ENCODE measurements at places on chromosomes 1 and 21. TPM values are rescaled to one million over a fixed set of nuclear protein-coding genes. Genes with fewer than 3 reads are reported as not detected.
A peak's percentile ranks its signal among the peaks of the same experiment; 100 is the strongest.

- H3K27me3 ChIP-seq: no peaks in the 10 kb centered on the region
- no peaks in the 10 kb centered on the region for H3K36me3 ChIP-seq
- no peak overlapping the region for H3K4me3 ChIP-seq
These were observed 35.1 kb downstream of the CATSPERE start for GRCh38 chr1:244496186-244496585.

The ZNF648 gene
- not detected for total RNA-seq

The IQGAP3 gene
- total RNA-seq: 13.6 TPM

DNA sequence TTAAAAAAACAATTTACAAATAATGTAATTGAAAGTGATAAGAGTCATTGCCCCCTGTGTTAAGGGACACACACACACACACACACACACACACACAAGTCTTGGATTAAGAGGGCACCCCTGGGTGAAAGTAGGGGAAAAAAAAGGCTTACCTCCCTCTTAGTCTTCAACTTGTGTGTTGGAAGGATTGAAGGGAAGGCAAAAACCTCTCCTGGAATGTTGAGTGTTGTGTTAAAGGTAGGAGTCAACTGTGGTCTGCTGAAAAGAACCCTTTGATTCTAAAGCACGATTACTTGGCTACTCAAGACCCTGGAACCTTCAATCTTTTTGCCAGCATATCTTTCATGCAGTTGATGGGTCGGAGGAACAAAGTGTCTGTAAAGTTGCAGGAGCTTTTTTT lies 6.4 kb downstream of the PBX1 start:
- no peaks in the 10 kb centered on the region for H3K27me3 ChIP-seq
- H3K4me3 ChIP-seq: peak overlapping the region; percentile 18
- 0 out of 2 replicates have a peak, but pooled peaks cover 4% of the 10 kb centered on the region for H3K36me3 ChIP-seq

- no peaks in the 10 kb centered on the region for H3K27me3 ChIP-seq
- no peak overlapping the region for H3K4me3 ChIP-seq
- H3K36me3 ChIP-seq: no peaks in the 10 kb centered on the region
- H3K27ac ChIP-seq: no peak overlapping the region
- H3K4me1 ChIP-seq: no peaks in the 10 kb centered on the region
- no peak for DNase-seq
These were observed 9.1 kb upstream of the SPRR4 start for GRCh38 chr1:152961226-152961891.

The SNX7 gene
- 24.4 TPM for total RNA-seq

DNA sequence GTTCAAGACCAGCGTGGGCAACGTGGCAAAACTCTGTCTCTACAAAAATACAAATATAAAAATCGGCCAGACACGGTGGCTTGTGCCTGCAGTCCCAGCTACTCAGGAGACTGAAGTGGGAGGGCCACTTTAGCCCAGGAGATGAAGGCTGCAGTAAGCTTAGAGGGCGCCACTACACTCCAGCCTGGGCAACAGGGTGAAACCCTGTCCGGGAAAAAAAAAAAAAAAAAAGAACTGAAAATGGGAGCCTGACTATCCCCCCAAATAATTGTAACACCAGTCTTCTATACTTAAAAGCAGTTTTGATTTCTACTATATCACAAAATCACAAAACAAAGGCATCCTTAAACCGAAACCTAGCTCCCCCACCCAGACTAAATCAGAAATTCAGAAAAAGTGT lies 60.3 kb downstream of the CDC42BPA start:
- no peak overlapping the region for H3K27ac ChIP-seq
- no peak for DNase-seq
- H3K4me3 ChIP-seq: no peak overlapping the region
- H3K27me3 ChIP-seq: no peaks in the 10 kb centered on the region
- peaks cover 2% of the 10 kb centered on the region for H3K36me3 ChIP-seq
- H3K4me1 ChIP-seq: no peaks in the 10 kb centered on the region

DNA sequence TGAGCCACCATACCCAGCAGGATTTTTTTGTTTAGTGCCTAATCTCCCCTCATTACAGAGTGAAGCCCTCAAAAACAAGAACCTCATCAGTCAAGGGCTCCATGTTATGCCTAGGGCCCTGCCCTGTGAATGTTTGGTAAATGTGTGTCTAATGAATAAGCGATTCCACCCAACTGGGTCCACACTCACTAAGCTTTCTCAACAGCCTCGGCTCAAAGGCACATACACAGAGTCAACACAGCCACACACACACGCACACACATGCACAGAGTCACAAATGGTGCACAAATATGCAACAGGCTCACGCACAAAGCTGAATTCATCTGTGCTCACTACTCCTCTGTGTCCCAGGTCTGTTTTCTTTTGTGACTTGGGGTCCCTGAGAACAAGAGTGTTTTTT lies 11.7 kb upstream of the SYNC start:
- H3K27ac ChIP-seq: no peak overlapping the region
- H3K4me1 ChIP-seq: peaks cover 4% of the 10 kb centered on the region

The PUSL1 gene
- total RNA-seq: 10.9 TPM

DNA sequence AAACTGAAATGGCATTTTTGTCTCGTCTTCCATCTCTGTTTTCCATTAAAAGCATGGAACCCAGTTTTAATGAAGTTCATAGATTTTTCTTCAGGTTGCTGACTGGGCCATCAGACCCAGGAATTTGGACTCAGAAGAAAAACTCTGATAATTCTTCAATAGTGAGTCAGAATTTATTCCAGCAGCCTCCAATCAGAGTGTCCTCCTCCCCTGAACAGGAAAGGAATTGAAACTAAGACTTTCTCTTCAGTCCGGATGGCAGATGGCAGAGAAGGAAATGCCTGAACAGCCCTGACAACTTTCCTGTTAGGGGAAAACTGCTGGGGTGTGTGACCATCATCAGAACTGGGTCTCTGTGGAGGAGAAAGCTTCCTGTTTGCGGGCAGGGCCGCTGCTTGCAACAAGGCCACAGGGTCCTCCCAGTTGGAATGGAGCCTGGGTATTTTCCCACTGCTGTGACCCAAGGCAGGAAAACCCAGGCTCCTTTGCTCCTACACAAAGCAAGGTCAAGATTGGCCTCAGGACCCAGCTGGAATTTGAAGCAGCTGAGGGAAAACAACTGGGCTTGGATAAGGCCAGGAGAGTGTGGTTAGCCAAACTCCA lies 20.7 kb downstream of the CD34 start:
- H3K27ac ChIP-seq: peak overlapping the region; percentile 85
- H3K4me1 ChIP-seq: peaks cover 11% of the 10 kb centered on the region
- H3K36me3 ChIP-seq: no peaks in the 10 kb centered on the region
- peak overlapping the region; percentile 2 for H3K4me3 ChIP-seq

GRCh38 chr1:53139951-53140361 lies 2.5 kb downstream of the SLC1A7 start:
- no peaks in the 10 kb centered on the region for H3K36me3 ChIP-seq
- peak; percentile 66 for DNase-seq
- peaks cover 16% of the 10 kb centered on the region for H3K4me1 ChIP-seq

DNA sequence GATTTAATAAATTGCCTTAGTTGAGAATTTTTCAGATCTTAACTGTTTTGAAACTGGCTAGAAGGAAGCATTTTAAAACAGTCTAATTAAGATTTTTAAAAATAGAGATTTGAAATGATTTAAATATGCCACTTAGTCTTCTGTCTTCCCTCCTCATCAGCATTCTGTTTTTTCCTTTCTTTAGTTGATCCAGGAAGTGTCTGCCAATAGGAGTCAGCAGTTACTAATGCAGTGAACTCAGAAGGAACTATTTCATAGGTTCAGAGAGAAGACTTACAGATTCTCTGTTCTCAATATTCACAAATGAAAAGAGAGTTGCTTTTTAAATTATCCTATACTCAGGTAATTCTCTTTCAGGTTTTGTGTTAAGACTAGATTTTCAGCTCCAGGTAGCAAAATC lies 84.5 kb downstream of the RPS6KC1 start:
- H3K27ac ChIP-seq: no peak overlapping the region
- H3K4me1 ChIP-seq: no peaks in the 10 kb centered on the region
- no peak overlapping the region for H3K4me3 ChIP-seq
- H3K36me3 ChIP-seq: no peaks in the 10 kb centered on the region
- no peaks in the 10 kb centered on the region for H3K27me3 ChIP-seq
- DNase-seq: peak; percentile 50

DNA sequence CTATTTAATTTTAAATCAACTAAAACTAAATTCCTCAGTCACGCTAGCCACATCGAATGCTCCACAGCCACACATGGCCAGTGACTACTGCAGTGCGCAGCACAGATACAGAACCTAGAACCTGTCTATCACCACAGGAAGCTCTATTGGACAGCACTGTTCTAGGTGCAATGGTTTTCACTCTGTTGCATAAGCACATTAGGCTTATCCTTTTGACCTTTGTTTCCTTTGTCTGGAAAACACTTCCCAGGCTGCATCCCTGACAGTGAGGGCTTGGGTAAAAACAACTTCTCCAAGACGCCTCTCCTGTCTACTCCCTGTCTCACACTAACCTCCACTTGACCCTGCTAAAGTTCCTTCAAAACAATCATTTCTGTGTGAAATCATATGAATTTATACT lies 33.6 kb upstream of the RAP1GAP start:
- no peak overlapping the region for H3K27ac ChIP-seq
- no peaks in the 10 kb centered on the region for H3K27me3 ChIP-seq
- no peak overlapping the region for H3K4me3 ChIP-seq
- peaks cover 10% of the 10 kb centered on the region for H3K4me1 ChIP-seq

The PGLYRP4 gene
- not detected for total RNA-seq

DNA sequence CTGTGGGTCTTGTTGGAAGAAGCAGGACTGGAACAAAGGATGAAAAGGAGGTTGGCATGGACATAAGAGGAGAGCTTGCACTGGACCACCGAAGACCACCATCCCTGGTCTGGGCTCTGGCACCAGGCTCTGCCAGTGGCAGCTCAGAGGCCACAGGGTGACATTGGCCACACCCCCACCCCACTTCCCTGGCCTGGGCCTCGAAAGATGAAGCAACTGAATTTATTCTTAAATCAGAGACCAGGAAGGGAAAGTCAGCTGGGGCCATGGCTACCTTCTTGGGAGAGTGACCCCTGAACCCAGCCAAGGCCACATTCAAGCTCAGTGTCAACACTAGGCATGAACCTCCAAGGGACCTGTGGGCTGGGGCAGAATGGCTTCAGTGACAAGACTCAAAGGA lies 4.0 kb downstream of the KLHDC7A start:
- no peaks in the 10 kb centered on the region for H3K36me3 ChIP-seq
- no peaks in the 10 kb centered on the region for H3K27me3 ChIP-seq
- no peak overlapping the region for H3K4me3 ChIP-seq
- no peak for DNase-seq
- H3K4me1 ChIP-seq: no peaks in the 10 kb centered on the region
- H3K27ac ChIP-seq: no peak overlapping the region

DNA sequence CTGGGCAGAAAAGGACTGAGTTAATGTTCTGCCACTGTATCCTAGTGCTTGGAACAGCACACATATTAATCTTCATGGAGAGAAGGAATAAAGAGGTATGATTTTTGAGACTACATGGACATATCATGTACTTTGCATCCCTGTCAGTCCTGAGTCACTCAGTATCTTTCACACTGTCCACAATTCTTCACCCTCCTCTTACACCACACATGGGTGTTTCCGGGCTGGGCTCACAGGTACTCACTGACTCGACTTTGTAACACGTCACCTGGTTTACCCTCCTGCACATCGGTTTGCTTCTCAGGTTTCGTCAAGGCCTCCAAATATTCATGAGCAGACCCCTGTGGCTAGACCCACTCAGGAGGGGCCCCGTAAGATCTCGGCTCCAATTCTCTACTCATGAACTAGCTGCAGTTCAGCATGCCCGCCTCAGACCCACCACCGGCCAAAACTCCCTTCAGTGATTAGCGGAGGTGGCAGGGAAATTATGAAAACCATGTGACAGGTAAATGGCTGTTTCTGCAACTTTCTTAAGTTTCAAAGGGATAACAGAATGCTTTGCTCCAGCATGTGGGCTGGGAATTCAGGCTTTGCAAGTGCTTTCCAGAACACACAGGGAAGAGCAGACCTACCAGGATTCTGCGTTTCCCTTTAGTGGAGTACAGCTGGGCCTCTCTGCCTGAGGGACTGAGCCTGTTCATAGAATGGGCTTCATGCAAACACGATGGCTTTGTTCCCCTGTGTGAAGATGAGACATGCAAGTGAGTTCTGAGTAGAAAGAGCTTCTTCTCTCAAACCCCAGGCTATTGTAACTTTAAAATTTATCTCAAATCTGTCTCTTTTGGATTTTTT lies 31.3 kb upstream of the TRABD2B start:
- H3K4me1 ChIP-seq: no peaks in the 10 kb centered on the region
- H3K27ac ChIP-seq: no peak overlapping the region
- no peak overlapping the region for H3K4me3 ChIP-seq
- no peak for DNase-seq
- no peaks in the 10 kb centered on the region for H3K27me3 ChIP-seq

DNA sequence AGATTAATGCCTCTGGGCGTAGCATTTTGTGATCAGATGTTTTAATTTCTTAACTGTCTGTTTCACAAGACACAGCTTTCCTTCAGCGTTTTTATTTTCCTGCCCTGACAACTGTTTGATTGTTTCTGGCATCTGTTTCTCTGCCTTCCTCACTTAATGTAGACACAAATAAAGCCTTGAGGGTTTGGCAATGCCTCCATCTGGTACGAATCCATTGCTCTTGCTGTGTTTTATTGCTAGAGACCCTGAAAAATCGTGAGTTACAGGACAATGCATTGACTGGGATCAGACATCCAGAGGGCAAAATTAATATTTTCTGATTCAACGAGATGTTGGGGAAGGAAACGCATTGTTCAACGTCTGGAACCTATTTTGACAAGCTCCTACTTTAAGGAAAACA lies 363.5 kb downstream of the MRPL39 start:
- H3K27me3 ChIP-seq: no peaks in the 10 kb centered on the region
- H3K4me3 ChIP-seq: no peak overlapping the region
- DNase-seq: no peak
- H3K4me1 ChIP-seq: no peaks in the 10 kb centered on the region
- no peak overlapping the region for H3K27ac ChIP-seq

GRCh38 chr1:106912131-106912530 lies 144.3 kb upstream of the PRMT6 start:
- H3K4me3 ChIP-seq: no peak overlapping the region
- H3K36me3 ChIP-seq: no peaks in the 10 kb centered on the region
- no peak overlapping the region for H3K27ac ChIP-seq
- no peaks in the 10 kb centered on the region for H3K27me3 ChIP-seq

GRCh38 chr1:170548497-170548896 lies 16.5 kb downstream of the GORAB start:
- H3K4me1 ChIP-seq: peaks cover 4% of the 10 kb centered on the region
- peaks cover 40% of the 10 kb centered on the region for H3K36me3 ChIP-seq
- H3K27ac ChIP-seq: no peak overlapping the region
- H3K4me3 ChIP-seq: no peak overlapping the region
- H3K27me3 ChIP-seq: no peaks in the 10 kb centered on the region
- DNase-seq: no peak

GRCh38 chr1:216600730-216601609 lies 122.3 kb downstream of the ESRRG start:
- H3K27me3 ChIP-seq: no peaks in the 10 kb centered on the region
- peak; percentile 78 for DNase-seq
- peak overlapping the region; percentile 65 for H3K4me3 ChIP-seq

DNA sequence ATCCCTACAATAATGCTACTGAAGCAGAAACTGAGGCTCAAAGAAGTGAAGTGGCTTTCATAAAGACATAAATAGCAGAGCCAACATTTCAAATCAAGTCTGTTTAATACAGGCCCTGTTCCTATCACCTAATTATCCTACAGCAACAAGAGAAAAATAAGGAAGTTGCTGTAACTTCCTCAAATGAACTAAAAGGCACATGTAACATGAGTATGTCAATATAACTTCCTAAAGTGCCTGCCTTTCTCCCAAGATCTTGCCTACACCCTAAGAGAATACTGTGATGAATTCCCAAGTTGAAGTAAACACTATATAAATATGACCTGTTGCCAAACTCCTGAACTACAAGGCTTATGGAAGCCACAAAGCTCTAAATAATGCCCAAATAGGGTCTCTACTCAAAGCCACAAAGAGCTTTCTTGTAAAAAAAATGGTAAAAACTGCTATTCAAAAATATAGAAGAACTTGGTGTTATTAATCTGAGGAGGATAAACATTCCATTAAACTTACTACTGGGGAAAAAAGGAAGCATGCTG lies 8.6 kb downstream of the BEND5 start:
- no peaks in the 10 kb centered on the region for H3K36me3 ChIP-seq
- H3K4me3 ChIP-seq: no peak overlapping the region
- no peaks in the 10 kb centered on the region for H3K4me1 ChIP-seq
- H3K27me3 ChIP-seq: no peaks in the 10 kb centered on the region
- H3K27ac ChIP-seq: no peak overlapping the region

All from IMR-90 (cell line).